ENCODE measurements at places on chromosomes 16 and 17.

- DNase-seq, result peak; percentile 33
Observed at GRCh38 chr17:35612924-35613521, 25.9 kb downstream of the AP2B1 start.

DNA sequence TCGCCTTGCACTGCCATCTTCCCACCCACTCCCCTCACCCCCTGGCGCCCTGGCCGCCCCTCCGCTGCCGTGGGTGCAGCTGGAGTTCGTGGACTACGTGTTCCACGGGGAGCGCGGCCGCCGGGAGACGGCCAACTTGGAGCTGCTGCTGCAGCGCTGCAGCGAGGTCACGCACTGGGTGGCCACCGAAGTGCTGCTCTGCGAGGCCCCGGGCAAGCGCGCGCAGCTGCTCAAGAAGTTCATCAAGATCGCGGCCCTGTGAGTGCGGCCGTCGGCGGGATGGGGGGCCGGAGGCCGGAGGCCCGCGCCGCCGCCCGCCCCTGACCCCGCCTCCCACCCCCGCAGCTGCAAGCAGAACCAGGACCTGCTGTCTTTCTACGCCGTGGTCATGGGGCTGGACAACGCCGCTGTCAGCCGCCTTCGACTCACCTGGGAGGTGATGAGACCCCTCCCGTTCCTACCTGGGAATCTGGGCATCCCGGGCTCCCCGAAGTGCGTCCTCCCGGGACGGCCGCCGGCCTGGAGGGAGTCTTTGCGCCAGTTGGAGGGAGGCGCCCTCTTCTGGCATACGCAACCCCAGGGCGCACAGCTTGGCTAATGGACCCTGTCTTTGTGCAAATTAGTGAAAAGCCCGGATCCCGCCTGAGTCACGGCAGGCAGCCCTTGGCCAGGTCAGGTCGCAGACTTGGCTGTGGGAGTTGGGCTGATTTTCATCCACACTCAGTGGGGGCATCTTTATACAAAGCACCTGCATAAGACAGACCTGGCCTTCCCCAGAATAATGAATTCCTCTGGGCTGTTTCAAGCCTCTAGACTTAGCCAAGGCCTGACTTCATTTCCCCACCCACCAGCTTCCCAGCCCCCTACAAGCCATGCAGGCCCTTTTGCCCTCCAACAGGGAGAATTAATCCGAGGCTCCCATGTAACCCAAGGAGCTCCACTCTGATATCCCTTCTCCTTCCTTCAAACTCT is 14.3 kb downstream of the RAPGEFL1 start:
- peak; percentile 79 for DNase-seq

DNA sequence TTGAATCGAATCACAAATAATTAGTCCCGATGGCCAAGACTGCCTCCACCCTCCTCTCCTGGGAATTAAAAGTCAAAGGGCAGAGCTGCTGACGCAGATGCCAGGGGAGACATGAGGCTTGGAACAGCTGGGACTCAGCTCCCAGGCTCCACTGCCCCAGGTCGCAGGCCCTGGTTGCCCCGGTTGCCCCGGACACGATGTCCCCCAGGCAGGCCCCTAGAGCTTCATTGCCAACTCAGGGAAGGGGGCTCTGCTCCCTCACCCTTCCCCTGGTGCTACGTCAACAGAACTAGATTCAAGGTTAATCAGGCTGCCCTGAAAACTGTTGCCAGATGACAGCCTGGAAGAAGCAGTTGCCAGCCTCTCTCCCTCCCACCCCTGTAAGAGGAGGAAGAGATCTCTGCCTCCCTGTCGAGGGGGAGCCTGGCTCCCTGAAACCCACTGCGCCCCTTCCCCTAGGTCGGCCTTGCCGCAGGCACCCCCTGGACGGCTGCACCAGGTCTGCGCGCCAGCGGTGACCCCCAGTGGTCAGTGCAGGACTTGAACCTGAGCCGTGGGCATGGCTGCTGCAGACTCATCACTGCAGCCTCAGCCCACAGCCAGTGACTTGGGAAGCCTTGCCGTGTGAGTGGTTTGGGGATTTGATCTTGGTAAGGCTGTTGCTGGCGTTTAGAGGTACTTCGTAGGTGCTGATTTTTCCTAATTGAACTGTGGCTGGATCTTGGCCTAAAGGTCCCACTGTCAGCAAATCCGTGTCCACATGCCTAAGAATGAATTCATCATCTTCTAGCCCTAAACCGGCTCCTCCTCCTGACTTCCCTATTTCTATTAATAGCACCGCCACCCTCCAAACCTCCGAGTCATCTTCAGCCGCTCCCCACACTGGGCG is 84.1 kb upstream of the TOB1 start:
- peak; percentile 89 for DNase-seq

DNA sequence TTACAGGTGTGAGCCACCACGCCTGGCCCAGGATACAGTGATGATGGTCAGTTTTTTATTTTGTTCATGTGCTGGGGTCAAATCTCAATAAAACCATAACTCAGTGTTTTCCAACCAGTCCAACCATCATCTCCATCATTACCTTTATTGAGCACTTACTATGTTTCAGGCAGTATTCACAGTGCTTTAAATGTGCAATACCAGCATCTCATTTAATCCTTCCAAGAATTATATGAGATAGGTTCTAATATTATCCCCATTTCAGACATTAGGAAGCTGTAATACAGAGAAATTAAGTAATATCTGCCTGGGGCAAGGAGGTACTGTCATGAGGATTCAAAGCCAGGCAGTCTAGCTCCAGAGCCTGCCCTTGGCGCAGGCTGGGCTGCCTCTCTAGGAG is 36.9 kb upstream of the TANGO6 start:
- no peak for DNase-seq

DNA sequence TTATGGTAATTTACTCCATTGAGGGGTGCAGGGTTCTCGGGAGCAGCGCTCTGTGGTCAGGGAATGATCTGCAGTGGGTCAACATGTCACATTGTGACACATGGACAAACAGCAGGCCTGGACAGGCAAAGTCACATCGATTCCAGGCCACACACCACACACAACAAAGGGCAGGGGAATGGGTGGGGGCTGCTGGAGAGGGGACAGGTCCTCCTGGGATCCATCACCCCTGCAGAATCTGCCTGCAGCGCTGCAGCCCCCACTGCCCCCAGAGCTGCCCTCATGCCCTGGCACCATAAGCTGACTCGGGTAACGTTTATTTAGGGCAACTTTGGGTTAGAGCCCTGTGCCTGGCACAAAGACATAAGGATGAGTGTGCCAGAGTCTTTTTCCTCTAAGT is 9.1 kb downstream of the PEMT start:
- no peak for DNase-seq

DNA sequence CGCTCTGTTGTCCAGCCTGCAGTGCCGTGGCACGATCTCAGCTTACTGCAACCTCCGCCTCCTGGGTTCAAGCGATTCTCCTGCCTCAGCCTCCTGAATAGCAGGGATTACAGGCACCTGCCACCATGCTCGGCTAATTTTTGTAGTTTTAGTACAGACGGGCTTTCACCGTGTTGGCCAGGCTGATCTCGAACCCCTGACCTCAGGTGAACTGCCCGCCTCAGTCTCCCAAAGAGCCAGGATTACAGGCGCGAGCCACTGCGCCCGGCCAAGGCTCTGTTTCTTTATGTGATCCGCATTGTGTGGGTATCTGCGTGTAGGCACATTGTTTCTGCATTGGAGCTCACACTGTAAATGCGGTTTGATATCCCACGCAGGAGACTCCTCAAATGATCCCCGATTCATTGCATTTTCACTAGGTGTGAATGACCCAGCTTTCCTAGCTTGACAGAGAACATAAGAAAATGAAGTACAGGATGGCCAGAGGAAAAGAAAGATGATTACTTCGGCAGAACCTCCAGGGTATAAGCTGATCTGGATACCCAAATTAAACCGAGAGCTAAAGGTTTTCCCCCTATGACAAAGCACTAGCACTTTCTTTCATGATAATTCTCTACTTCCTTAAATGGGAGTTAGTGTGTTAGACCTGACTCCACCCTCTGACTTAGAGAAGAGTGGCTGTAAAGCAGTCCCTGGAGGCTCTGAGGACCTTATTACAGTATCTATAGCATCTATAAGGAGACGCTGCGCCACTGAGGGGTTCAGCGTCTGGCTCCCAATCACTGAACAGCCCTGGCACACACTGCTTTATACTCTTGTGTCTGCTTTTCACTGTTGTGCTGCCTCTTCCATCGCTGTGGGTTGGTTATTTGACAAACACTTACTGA is 17.3 kb downstream of the COTL1 start:
- peak; percentile 43 for DNase-seq

- DNase-seq, result no peak
Observed at GRCh38 chr16:10495031-10495345, 85.4 kb downstream of the EMP2 start.

GRCh38 chr17:73342541-73343167 is 30.9 kb upstream of the CDC42EP4 start:
- DNase-seq, result peak; percentile 74

DNA sequence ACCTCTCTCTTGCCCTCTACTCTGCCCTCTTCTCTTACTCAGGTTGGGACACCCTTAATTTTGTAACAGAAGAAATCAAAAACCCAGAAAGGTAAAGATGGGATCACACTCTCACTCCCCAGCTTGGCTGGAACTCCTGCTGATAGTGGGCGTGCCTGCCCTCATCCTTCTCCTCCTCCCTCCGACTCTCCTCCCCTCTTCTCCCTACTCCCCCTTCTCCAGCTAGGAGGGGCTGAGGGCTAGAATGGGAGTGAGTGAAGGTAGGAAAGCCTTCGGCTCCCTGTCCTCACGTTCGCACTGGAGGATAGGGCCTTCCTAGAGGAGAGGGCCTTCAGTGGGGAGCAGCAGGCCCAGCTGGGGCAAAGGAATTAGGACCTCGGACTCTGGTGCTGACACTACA is 20.3 kb downstream of the SLC7A6OS start:
- no peak for DNase-seq

- peak; percentile 46 for DNase-seq
Observed at GRCh38 chr16:81319221-81319912, 4.6 kb downstream of the GAN start.

DNA sequence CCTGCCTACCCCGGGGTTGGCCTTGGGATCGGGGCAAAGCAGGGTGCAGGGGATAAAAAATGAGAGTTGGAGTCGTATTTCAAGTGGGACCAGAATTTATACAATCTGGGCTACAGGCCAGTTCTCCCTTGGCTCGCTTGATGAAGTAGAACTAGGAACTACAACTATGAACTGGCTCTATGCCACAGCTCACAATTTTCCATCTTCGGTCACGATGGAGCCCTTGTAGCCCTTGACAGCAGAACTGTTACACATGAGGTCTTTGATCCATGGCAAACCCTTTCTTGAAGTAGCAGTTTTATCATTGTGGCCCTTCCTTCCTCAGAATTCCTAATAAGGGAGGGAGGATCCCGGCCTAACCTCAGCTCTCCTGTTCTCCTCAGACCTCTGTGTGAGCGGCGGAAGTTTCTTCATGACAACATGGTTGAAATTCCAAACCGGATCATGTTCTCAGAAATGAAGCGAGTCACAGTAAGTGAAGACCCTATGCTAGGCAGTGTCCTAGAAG is 17.1 kb downstream of the LIG3 start:
- peak; percentile 90 for DNase-seq

DNA sequence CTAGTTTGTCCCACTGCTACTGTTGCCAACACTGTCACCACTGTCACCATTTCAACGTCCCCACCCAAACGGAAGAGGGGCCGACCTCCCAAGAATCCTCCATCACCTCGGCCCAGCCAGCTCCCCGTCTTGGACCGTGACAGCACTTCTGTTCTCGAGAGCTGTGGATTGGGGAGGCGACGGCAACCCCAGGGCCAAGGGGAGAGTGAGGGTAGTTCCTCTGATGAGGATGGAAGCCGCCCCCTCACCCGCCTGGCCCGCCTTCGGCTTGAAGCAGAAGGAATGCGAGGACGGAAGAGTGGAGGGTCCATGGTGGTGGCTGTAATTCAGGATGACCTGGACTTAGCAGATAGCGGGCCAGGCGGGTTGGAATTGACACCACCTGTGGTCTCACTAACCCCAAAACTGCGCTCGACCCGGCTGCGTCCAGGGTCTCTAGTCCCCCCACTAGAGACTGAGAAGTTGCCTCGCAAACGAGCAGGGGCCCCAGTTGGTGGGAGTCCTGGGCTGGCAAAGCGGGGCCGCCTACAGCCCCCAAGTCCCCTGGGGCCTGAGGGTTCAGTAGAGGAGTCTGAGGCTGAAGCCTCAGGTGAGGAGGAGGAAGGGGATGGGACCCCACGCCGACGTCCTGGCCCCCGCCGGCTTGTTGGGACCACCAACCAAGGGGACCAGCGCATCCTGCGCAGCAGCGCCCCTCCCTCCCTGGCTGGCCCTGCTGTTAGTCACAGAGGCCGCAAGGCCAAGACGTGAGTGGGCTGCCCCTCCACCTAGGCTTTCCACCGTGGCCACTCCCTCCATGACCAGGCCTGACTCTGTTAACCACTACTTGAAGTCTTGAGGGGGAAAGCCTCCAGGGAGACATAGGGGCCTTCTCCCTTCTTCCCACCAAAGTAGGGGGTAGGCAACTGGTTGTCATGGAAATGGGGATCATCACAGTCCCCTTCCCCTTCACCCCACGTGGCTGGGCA is 9.0 kb upstream of the PHKG2 start:
- no peak for DNase-seq

GRCh38 chr17:8220783-8221662 is 10.6 kb upstream of the AURKB start:
- DNase-seq, result peak; percentile 91

DNA sequence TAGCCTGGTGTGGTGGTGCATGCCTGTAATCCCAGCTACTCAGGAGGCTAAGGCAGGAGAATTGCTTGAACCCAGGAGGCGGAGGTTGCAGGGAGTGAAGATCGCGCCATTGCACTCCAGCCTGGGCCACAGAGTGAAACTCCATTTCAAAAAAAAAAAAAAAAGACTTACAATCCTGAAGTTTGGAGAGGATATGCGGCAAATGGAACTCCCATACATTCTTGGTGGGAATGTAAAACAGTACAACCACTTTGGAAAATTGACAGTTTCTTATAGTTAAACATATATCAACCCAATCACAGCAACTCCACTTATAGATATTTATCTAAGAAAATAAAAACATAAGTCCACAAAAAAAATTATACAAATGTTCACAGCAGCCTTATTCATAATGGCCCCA is 11.9 kb downstream of the GFOD2 start:
- DNase-seq, result no peak

GRCh38 chr17:58278661-58279015 is 2.1 kb downstream of the MPO start:
- DNase-seq, result no peak

GRCh38 chr16:83907631-83908250 is 8.8 kb downstream of the MLYCD start:
- DNase-seq, result no peak

DNA sequence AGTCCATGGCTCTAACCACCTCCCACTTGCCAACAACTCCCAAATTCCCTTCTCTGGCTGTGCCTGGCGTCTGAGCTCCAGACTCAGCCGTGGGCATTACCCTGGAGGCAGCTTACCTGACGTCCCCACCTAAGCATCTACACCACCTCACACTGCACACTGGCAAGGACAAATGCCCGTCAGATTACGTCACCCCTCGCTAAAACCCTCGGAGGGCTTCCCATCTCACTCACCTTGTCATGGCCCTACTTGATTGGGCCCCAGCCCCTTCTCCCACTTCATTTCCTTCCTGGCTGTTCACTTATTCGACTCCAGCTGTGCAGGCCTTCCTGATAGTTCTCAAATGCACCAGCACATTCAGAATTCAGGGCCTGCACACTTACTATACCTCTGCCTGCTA is 13.4 kb downstream of the ALOXE3 start:
- DNase-seq, result no peak

Measured in fibroblast of lung (primary cell).